ENCODE measurements at places on chromosomes 13 and 19. TPM values are rescaled to one million over a fixed set of nuclear protein-coding genes. Genes with fewer than 3 reads are reported as not detected.

DNA sequence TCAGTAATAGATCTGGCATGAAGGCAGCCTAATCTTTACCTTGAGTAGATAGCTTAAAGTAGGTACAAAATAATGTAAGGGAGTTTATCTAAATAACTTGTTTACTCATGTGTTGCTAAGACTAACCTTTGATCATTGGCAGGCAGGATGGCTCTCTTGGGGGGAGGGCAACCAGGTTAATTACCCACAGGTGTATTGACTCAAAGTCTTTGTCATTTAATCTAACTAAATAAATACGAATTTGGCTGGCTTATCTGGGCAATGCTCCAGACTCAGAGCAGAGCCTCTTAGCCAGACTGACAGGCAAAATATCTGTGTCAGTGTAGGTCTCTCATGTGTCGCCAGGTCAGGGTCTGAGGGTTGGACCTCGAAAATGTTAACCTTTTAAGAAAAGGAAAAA is 283.4 kb upstream of the KLHL1 start:
- no peak for DNase-seq

DNA sequence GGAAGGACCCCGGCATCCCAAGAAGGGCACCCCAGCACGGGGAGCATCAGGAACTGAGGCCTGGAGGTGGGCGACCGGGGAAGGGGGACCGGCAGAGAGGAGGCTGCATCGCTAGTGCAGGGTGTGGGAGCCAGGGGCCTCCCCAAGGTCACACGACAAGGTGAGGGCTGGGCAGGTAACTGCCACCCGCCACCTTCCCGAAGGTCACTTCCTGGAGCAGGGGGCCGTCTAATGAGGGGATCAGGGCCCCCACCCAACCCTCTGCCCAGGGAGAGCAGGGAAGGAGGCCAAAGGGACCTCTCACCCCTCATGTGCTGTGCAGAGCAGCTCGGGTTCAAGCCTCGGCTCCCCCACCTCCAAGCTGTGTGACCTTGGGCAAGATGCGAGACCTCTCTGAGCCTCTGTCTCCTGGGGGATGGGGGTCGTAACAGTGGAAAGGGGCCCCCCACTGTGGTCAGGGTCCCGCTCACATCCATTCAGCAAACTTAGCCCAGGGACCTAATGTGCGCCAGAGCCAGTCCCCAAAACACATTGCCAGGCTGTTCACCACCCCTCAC is 6.0 kb downstream of the ZBTB7A start:
- DNase-seq = no peak

GRCh38 chr13:20131057-20131832 is 29.6 kb downstream of the GJA3 start:
- no peak for DNase-seq

DNA sequence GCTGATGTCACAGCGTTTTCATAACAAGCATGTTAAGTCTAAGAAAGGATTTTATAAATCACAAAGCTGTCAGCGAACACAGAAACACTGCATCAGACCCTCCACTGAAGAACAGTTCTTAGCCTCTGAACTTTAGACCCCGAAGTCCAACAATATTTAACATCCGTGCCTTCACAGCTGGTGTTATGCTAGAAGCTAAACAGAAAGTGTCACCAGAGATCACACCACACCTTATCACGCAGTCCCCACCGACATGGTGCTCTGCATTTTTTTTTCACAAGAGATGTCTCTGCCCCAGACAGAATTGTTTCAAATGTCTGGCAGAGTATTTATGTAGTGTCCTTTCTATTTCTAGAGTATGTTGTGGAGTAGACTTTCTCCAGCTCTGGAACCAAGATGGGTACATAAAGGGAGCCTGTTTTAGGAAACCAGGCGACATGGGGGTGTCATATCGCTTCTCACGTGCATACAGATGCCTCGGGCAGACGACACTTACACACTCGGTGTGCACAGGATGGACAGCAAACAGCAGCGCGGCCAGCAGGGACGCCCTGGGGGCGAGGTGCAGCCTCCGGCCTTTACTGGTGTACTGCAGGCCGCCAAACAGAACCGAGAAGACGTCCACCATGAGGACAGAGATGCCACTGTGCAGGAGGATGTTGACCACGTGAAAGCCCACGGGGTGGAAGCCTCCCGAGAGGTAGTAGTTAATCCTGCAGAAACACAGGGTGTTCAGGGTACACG is 12.0 kb downstream of the TMTC4 start:
- DNase-seq = no peak

TMEM190 gene
- total RNA-seq = not detected

PRTN3 gene
- total RNA-seq = not detected

All from pulmonary artery endothelial cell (primary cell).